ENCODE measurements at places on chromosomes 1 and 21. TPM values are rescaled to one million over a fixed set of nuclear protein-coding genes. Genes with fewer than 3 reads are reported as not detected.

Gene TDRD5
- not detected for total RNA-seq

Gene PIP5K1A
- total RNA-seq: 78.4 TPM

DNA sequence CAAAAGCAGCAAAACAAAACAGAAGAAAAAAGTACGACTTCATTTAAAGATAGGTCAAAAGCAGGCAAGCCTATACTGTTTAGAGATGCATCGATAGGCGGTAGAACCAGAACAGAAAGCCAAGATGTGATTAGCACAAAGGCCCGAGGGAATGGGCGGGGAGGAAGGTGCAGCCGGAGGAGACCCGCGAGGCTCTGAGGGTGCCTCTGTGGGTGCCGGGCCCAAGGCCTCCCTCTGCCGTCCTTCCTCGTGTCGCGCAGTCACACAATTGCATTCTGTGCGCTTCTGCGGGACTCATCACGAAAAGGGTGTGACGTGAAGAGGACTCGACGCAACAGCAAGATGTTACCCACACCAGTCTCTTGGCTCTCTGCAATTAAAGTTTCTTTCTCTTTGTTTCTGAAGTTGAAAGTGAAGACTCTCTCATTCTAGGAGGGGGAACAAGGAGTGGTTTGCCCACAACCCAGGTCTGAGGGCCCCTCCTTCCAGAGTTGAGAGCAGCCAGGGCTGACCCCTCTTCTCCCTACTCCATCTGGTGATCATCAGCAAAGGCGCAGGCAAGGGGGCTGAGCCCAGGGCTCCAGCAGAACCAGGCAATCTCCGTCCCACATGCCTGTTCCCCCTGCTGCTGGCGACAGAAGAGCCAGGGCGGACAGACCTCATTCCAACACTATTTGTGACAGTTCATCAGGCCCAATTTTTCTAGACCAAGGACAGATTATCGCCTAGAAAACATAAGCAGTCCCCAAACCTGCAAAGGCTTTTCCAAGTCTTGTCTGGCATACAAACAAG lies 41.0 kb downstream of the NPHP4 start:
- H3K4me1 ChIP-seq: peaks cover 12% of the 10 kb centered on the region
- H3K27me3 ChIP-seq: no peaks in the 10 kb centered on the region
- H3K36me3 ChIP-seq: no peaks in the 10 kb centered on the region
- H3K4me3 ChIP-seq: no peak overlapping the region
- H3K27ac ChIP-seq: no peak overlapping the region

DNA sequence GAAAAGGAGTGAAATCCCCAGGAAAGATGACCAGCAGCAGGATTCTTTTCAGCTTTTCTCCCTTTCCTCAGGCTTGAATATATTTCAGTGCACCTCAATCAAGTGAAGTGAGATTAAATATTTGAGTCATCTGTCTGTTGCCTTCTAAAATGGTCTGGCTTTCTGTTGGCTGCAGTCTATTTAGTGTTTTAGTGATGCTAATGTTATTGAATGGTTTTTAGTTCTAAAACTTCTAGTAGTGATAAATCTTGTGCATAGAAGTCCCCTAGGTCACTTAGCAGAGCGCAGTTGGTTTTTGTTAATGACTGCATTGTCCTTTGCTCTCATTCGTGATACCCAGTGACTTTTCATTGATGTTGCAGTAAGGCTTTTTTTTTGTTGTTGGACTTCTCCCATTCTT lies 53.5 kb downstream of the ITSN1 start:
- no peak overlapping the region for H3K27ac ChIP-seq
- no peak for DNase-seq
- no peaks in the 10 kb centered on the region for H3K4me1 ChIP-seq
- no peak overlapping the region for H3K4me3 ChIP-seq

DNA sequence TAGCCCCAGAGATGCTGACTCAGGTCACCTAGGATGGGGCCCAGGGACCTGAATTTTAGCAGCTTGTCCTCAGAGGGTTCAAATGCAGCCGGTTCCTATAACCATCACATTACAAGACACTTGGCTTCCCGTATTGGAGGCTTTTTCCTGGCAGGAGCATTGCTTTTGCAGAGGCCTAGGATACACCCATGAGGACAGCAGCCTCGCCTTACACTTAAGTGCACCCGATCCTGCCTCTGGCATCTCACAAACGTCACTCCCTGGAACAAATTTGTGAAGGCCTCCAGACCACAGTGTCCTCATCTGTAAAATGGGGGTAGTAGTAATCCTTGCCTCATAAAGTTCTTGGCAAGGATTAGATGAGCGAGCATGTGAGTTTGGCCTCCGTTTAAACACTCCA lies 130.0 kb downstream of the KAZN start:
- DNase-seq: no peak
- no peak overlapping the region for H3K4me3 ChIP-seq
- H3K27ac ChIP-seq: no peak overlapping the region
- H3K4me1 ChIP-seq: no peaks in the 10 kb centered on the region
- no peaks in the 10 kb centered on the region for H3K27me3 ChIP-seq
- H3K36me3 ChIP-seq: no peaks in the 10 kb centered on the region

All from B cell (primary cell).